ENCODE measurements at places on chromosomes 5 and 9.

DNA sequence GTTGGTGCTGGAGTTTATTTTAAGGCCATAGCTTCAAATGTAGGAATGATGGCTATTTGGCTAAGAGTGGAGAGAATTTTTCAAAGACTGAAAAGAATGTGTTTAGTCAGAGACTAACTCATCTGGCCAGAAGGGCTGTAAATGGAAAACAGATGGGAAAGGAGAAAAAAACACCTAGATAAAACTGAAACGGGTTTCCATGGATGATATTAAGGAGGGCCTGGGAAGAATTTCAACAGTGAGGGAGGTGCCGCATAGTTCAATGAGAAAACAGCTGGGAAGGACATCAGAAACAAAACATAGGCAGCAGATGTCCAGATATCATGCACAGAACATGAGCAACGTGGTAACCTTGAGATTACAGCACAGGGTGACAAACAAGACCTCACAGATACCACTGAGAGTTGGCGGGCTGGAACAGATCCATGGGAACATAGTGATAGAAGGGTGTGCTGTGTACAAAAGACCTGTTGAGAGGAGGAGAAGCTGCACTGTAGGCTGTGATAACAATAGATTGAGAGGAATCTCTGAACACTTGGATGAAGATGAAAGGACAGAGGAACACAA is 31.2 kb upstream of the RAD23B start:
- no peak for DNase-seq

GRCh38 chr5:155416765-155417164 is 403.2 kb downstream of the KIF4B start:
- no peak for DNase-seq

- no peak for DNase-seq
Observed at GRCh38 chr5:172640139-172640538, 924 bp upstream of the NEURL1B start.

GRCh38 chr5:153352685-153353219 is 137.7 kb upstream of the GRIA1 start:
- DNase-seq = no peak

DNA sequence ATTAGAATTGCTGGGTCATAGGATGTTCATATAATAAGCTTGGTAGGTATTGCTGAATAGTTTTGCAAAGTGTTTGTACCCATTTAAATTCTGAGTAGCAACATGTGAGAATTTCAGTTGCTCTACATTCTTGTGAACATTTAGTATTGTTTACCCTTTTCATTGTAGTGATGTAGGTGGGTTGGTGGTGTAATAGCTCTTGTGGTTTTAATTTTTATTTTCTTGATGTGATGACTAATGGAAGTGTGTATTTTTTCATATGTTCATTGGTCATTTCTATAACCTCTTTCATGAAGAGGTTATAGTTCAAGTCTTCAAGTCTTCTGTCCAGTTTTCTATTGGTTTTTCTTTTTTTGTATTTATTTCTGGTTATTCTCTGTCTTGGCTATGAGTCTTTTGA is 34.4 kb downstream of the RASA1 start:
- DNase-seq = no peak

- DNase-seq = no peak
Observed at GRCh38 chr9:131757549-131757948, 17.7 kb upstream of the RAPGEF1 start.

DNA sequence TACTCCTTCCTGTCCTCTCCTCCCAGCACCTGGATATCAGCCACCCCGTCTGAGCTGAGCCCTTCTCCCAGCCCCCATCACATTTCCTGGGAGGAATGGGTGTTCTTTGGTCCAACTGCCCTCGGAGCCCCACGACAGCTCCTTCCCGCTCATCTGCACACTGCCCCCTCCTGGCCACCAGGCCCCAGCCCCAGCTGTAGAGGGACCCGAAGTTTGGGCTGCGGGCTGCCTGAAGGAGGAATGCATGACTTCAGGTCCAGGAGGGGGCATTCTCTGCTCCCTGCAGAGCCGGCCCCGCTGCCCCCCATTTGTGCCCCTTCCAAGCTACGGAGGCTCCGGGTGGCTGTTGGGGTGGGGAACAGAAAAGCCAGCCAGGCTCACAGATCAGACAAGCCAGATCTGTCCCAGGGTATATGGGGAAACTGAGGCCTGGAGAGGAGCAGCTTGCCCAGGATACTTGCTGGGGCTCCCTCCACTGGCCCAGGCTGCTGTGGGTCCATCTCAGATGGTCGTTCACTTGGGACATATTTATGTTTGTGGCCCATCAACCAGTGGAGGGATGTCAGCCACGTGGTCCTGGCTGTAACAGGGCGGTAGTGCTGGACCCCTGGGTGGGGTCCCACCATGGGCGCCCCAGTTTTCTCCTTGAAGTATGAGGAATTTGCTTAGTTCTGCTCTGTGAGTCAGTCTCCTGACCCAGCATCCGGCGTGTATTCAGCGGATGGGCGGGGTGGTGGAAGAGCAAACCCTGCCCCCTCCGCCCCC is 33.1 kb downstream of the DAB2IP start:
- DNase-seq = no peak

DNA sequence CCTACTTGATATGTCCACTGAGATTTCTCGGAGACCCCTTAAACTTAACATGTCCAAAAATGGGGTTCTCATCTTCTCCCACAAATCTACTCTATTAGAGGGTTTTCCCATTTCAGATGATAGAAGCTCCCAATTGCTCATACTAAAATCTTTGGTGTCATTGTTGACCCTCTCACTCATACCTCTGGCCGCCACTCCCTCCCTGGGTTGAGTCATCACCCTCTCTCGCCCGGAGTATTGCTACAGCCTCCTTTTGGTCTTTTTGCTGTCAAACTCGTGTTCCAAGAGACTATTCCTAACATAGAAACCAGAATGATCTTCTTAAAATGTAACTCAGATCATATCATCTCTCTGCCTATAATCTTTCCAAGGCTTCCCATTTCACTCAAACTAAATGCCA is 91.0 kb upstream of the GNAQ start:
- DNase-seq = no peak

DNA sequence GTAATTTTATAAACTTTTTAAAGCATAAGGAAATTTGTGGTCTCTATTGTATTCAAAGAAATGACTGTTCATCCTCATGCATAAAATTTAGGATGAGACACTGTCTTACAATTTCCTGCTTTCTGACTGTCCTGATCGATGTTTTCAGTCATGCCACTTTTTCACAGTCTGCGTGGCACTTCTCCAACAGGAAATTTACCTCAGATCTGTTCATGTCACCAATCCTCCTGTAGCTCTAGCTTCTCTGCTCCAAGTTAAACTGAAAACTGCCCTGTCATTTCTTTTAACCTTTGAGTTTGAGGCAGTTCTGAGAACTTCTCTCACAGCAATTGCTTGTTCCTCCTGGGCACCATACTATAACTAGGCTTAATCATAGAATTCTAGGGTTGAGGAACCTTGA is 455.1 kb downstream of the EFNA5 start:
- no peak for DNase-seq

DNA sequence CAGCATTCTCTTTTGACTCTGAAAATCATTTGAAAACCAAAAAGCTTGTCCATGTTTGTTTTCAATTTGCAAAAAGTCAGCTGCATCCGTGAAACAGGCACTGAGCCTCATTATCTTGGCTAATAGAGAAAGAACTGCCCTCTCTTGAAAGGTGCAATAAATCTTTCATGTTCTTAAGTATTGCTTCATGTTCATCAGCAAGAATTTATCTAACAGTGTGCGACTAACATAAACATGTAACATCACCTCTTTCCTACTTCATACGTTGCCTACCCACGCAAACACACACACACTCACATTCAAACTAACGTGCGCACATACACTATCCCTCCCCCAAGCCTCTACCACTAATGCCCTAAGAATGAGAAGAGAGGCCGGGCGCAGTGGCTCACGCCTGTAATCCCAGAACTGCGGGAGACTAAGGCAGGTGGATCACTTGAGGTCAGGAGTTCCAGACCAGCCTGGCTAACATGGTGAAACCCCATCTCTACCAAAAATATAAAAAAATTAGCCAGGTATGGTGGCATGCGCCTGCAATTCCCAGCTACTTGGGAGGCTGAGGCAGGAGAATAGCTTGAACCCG is 629.7 kb upstream of the ZNF608 start:
- no peak for DNase-seq
